ENCODE measurements at places on chromosomes 4 and X.

DNA sequence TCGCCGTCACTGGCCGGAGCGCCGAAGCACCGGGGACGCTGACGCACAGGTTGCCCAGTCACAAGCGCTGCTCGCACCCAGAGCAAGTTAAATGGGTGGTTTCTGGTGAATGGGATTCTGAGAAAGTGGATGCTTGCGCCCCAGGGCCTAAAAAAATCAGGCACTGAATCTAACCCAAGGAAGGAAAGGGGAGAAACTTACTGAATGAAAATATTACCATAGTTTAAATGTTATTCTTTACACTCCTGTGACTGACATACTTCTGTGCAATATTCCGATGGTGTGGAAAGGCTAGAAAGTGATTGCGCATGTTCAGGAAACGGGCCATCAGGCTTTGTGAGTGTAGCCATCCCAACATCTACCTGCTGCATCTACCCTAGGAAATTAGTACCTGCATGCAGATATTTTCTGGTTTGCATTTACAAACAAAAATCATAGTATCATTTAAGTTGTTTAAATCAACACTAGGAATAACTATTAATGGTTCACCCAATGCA is 838 bp upstream of the ABCG2 start:
- no peak for DNase-seq

GRCh38 chr4:168388890-168389289 is 70.3 kb upstream of the DDX60 start:
- no peak for DNase-seq

GRCh38 chr4:105145156-105145902 is 1.3 kb upstream of the TET2 start:
- DNase-seq, result no peak

GRCh38 chr4:77031544-77031943 is 44.2 kb downstream of the CCNI start:
- DNase-seq, result no peak

GRCh38 chr4:3492741-3493719 is 29.9 kb downstream of the DOK7 start:
- no peak for DNase-seq

GRCh38 chr4:16779028-16779675 is 119.3 kb downstream of the LDB2 start:
- no peak for DNase-seq

DNA sequence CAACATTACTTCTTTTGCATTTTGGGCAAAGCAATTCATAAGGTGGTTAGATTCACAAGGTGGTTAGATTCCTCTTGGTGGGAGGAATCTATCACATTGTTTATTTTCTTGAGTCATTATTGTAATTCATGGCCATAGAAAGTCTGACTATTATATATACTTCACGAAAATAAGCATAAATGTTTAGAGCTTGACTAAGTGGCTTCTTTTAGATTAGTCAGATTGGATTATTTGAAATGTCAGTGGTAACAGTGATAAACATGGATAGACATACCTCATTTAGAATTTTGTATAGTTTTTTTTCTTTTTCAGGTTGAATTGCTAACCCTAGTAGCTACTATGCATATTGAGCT is 24.9 kb upstream of the DYNLT3 start:
- no peak for DNase-seq

DNA sequence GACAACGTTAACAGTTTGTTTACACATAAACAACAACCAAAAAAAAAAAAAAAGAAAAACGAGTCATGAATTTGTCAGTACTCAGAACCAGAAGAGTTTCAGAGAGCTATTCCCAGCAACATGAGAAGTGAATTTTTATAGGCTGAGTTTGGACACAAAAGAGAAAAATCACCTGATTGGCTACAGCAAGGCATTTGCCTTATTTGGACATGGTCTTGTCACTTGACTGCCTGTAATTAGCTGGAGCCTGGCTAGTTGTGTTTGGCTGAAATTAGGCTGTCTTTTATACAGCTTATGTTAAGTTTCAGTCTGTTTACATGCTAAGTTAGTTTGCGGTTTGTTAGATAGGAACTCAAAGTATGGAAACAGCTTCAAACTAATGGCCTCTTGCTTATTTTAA is 880 bp upstream of the TEX13A start:
- no peak for DNase-seq

GRCh38 chr4:162497564-162498167 is 333.9 kb upstream of the FSTL5 start:
- peak; percentile 15 for DNase-seq
